GOT3 (cell line): ENCODE measurements at places on chromosomes 13 and 19.

- no peak for DNase-seq
Observed at GRCh38 chr19:48443256-48443655, 2.5 kb upstream of the GRWD1 start.

- no peak for DNase-seq
Observed at GRCh38 chr13:97976610-97977521, 23.4 kb downstream of the IPO5 start.

DNA sequence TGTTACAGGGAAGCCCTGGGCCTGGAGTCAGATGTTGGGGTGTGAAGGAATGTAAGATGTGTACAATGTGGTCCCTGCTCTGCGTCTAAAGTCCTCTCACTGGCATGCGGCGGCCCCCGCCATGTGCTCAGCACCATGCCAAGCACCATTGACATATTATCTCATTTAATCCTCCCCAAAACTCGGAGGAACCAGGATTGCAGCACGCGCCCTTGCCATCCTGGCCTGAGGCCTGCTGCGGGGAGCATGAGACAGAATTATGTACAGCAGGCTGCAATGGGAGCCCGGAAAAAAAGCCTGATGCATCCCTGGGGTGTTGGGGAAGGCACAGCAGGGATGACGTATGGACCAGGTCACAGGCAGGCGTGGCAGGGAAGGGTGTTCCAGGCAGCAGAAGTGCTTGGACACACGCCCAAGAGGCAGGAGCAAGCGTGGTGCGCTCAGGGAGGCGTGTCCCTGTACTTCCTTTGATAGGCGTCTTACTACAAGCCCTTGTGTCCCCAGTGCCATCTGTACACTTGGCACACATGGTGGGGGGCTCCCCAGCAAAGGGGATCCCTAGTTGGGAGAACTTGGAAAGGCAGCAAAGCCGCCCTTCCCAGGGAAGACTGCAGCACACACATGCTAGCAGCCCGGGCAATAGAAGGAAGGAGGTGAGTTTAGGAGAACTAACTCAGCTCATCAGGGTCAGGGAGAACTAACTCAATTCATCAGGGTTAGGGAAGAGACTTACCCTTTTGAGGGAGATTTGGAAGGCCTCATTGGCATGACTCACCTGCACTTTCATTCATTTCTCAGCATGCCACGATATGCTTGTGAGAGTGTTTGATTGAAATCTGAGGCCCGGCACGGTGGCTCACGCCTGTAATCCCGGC, 3.4 kb downstream of the EVI5L start:
- DNase-seq = no peak

DNA sequence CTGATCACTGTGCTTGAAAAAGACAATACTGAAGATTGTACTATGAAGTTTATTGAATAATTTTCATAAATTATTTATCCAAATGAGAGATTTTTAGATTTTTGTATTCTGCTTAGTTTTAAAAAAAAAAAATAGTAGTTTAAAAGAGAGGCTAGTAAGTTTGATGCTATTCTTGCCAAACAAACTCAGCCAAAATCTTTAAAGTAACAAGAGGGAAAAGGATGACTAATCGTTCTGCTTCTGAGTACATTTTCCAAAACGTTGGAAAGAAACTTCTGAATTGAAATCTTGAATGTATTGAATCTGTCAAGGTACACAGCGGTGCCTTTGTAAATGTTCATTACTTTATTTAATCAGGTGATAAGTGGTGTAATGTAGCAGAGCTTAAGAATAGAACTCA, 34.4 kb downstream of the NUP58 start:
- DNase-seq = no peak

GRCh38 chr19:47767349-47767748, 11.2 kb upstream of the SELENOW start:
- DNase-seq = no peak
